Right atrium auricular region (tissue), 2 donors: ENCODE measurements at places on chromosomes 5 and 9.

- DNase-seq = no peak
Measured at GRCh38 chr9:89953824-89954615, 349.2 kb downstream of the GADD45G start.

GRCh38 chr9:130432796-130433167 is 12.0 kb upstream of the ASS1 start:
- DNase-seq = no peak

DNA sequence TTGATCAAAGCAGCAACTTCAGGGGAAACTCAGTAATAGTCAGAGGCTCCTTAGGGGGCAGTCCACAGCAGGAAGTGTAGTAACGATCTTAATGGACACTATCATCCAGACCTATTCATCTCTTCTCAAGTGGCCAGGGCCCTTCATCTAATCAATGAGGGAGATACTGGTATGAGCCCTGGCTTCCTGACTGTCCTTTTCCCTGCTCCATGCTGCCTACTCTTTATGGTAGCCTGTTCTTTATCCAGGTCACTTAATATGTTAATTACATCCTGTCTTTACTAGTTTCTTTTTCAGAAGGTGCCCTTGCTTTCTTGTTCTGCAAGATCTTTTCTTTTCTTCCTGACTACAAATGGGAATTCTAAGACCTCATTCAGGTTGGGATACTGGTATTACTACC is 197.1 kb downstream of the CAVIN4 start:
- no peak for DNase-seq

GRCh38 chr5:31757806-31758205 is 118.9 kb downstream of the PDZD2 start:
- no peak for DNase-seq

- DNase-seq = no peak
Measured at GRCh38 chr5:166596043-166596442, 1695.4 kb upstream of the WWC1 start.

DNA sequence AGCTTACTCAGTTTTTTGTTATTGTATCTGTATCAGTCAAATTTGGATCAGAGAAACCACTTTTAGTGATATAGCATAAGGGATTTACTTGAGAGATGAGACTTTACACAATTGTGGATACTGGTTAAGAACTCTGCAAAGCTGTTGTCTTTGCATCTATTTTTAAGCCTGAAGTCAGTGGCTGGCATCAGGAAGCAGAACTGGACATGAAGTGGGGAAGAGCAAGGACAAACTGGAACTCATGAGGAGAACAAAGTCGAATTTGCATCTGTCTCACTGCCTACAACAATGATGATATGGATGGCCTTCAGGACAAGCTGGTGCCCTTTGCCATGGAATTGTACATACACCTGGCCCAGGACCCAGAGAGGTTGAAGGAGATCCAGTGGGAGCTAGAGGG is 15.8 kb upstream of the MYORG start:
- no peak for DNase-seq
